Osteocyte (in vitro differentiated cells): ENCODE measurements at places on chromosomes 6 and 20.

GRCh38 chr20:57469418-57470211 lies 55.3 kb downstream of the CTCFL start:
- DNase-seq, result no peak

DNA sequence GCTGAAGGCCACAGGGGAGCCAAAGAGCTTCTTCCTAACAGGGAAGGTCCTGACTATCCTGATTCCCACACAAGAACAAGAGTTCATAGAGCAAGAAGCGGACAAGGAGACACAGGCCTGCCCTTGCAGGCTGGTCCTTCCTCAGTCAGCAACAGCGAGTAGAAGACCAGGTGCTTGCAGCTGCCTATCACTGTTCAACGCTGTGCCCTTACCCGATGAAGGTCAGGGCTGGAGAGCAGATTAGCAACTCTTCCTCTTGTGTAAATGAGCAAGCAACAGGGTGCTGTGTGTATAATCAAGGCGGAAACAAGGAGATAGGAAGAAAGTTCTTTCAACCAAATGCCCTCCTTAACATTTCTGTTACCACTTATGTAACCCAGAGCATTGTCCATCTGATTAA lies 115.3 kb upstream of the SPACA1 start:
- DNase-seq, result no peak

DNA sequence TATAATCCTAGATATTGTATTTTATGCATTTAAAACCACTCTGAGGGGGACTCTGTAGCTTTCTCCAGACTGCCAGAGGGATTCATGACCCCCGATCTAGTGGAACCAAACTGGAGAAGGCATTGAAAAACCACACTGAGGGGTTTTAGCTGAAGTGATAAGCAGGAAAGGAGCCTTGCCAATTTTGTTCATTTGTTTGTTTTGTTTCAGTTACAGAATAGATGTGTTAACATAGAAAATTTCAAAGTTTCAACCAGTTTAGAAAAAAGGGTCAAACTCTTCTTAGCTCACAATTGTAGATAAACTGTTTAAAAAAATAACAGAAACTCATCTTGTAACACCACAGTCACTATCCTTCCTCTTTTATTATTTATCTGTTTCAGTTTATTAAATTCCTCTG lies 19.8 kb downstream of the TAB2 start:
- no peak for DNase-seq

DNA sequence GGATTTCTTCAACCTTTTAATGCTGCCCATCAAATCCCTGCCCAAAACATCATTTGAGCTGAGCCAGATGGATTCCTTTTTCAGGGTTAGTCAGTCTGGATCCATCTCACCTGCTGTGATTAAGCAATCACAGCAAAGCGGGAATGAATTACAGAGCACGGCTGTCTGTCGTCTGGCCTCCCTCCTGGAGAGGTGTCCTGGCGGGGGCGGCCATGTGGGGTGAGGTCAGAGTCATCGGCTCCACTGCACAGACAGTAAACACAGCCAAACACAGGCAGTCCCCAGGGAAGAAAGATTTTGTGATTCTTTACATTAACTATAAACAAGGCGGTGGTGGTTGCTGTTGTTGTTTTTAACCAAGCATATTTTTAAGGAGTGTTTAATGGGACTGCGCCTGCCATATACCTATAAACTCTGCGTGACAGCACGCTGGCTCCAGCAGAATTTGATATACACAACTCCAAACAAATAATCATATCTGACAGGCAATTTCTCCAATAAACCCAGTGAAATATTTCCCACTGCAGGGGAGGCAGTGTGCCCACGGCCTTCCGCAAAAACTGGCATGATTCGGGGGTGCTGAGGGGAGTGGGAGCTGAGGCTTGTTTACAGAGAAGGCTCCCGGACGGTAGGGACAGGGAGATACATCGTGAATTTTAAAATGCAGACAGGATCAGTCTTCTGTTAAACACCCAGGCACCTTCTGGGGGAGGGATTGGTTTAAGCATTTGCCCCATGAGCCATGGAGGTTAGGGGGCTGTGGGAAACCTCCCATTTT lies 232.0 kb upstream of the PMEPA1 start:
- DNase-seq, result no peak

GRCh38 chr6:15150207-15150606 lies 95.7 kb upstream of the JARID2 start:
- DNase-seq, result no peak

GRCh38 chr20:31573555-31574321 lies 31.4 kb upstream of the ID1 start:
- DNase-seq, result no peak
